ENCODE measurements at places on chromosomes 13 and 19.

DNA sequence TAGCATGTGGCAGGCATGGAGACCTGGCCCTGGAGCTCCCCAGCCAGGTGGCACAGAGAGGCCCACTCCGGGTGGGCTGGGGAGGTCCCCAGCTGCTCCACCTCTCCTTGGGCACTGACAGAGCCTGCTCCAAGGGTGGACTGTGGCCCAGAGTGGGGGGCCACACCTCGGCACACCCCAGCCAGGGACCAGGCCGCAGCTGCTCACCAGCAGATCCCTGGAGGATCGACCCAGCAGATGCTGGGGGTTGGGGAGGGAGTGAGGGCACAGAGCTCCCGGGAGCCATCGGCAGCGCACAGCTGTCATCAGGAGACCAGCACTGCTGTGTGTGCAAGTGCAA, 72.0 kb upstream of the KCTD15 start:
- DNase-seq = no peak

GRCh38 chr19:13932149-13932637, 6.0 kb downstream of the PODNL1 start:
- DNase-seq = no peak

- DNase-seq = no peak
Observed at GRCh38 chr13:39552246-39552645, 50.7 kb downstream of the LHFPL6 start.

- no peak for DNase-seq
Observed at GRCh38 chr13:78228211-78228610, 309.6 kb upstream of the EDNRB start.

GRCh38 chr13:28106976-28107375, 6.6 kb upstream of the FLT3 start:
- DNase-seq = no peak

GRCh38 chr13:101730420-101731000, 278.0 kb downstream of the ITGBL1 start:
- DNase-seq = no peak

- no peak for DNase-seq
Observed at GRCh38 chr13:97659602-97660001, 225.6 kb downstream of the RAP2A start.

- no peak for DNase-seq
Observed at GRCh38 chr13:43134868-43135267, 111.5 kb downstream of the DNAJC15 start.

DNA sequence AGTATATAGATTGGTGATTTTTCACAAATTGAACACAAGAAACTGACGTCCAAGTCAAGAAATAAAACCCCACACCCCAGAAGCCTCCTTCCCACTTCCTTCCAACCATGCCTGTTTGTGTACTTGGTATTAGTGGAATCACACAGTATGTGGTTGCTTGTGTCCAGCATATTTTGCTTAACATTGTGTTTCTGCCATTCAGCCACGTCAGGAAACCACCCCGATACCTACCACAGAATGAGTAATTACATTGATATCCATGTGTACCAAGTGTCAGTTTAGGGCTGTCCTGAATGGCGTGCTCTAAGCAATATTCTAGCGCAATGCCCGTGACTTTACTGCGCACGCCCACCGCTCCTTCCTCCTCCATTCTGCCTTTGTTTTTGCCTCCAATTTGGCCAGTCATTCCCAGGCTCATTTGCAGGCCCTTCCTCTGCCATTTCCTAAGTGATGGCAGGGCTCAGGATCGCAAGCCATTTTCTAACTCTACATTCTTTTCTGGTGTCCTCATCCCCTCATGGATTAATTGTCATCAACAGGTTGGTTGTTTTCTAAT, 25.9 kb upstream of the MPHOSPH8 start:
- DNase-seq = no peak

- DNase-seq = no peak
Observed at GRCh38 chr13:34720618-34721017, 221.5 kb upstream of the NBEA start.

GRCh38 chr19:49398001-49398615, 10.1 kb downstream of the KASH5 start:
- no peak for DNase-seq

GRCh38 chr13:35793823-35794222, 317.3 kb upstream of the MAB21L1 start:
- DNase-seq = no peak

DNA sequence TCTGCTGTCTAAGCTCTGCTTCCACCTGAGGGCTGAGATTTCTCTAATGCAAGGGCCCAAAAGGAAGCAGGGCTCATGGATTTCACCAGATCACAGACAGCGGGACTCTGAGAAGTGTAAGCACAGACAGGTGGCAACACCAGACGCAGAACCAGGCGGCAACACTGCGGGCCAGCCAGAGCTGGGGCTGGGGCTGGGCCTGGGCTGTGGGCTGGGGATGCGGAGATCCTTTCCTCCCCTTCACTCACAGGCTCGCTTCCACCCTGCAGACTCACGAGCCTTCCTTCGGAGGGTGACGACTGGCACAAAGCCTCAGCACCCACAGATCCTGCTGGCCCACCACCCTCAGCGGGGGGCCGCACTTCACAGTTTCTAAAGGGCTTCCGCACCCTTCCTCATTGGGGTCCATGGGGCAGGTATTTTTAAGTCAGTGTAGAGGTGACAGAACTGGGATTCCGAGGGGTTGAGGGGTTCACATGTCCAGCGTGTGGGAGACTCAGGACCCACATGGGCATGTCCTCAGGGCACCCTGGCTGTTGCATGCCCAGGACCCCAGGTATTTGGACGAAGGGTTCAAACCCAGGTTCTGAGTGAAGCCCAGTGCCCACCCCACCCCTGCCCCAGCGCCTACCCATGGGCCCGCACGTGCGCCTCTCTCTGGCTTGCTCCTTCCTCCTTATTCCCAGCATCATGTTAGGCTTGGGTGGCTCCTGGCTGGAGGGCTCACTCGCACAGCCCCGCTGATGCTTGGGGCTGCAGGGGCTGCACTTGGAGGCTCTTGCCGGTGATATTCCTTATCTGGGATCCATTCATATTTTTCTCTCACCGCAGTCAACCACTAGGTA, 137.3 kb upstream of the GPR12 start:
- no peak for DNase-seq
